ENCODE measurements at places on chromosomes 3 and 15.

- no peak for DNase-seq
These were observed at the start of gene TRH for GRCh38 chr3:129974564-129974832. TSS of gene TRH (plus strand) at chr3:129974720. CDS start at chr3:129975817, 1,097 bp downstream.

- no peak for DNase-seq
These were observed 739.2 kb upstream of the NR2F2 start for GRCh38 chr15:95591270-95591669.

- DNase-seq, result no peak
These were observed 186.5 kb downstream of the TUSC7 start for GRCh38 chr3:116896116-116896515.

- DNase-seq, result no peak
These were observed 58.0 kb downstream of the PLD1 start for GRCh38 chr3:171752329-171752728.

GRCh38 chr15:66894363-66894762 is 171.0 kb upstream of the SMAD3 start:
- DNase-seq, result no peak

- no peak for DNase-seq
These were observed 50.8 kb upstream of the GADL1 start for GRCh38 chr3:30945291-30945690.

- no peak for DNase-seq
These were observed 8.3 kb downstream of the CCDC13 start for GRCh38 chr3:42764561-42765295.

DNA sequence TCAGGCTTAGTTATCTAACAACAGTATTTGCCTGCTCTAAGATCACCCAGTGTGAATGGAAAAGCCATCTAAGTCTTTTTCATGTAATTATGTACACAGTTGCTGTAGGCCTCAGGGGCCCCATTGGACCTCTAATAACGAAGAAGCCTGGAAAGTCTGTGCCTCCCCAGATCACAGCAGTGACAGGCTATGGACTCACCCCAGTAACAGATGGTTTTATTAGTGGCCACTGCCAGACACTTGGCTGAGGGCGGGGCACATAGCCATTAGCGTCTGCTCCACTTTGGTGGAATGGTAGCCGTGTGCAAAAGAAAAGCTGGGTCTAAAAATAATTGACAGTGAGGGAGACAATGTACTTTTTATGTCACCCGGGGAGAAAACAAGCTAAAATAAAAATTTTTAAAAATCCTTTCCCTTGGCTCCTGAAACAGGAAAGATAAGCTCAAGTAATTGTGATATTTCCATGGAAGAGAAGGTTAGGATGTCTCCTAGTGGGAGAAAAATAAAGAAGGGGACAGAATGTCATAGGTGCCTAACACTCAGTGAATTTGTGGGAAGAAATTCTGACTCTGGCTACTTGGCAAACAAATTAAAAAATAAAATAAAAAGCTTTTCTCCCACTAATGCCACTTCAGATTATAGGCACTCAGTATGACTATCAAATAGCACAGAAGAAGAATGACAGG is 44.3 kb upstream of the ZNF385D start:
- DNase-seq, result no peak

DNA sequence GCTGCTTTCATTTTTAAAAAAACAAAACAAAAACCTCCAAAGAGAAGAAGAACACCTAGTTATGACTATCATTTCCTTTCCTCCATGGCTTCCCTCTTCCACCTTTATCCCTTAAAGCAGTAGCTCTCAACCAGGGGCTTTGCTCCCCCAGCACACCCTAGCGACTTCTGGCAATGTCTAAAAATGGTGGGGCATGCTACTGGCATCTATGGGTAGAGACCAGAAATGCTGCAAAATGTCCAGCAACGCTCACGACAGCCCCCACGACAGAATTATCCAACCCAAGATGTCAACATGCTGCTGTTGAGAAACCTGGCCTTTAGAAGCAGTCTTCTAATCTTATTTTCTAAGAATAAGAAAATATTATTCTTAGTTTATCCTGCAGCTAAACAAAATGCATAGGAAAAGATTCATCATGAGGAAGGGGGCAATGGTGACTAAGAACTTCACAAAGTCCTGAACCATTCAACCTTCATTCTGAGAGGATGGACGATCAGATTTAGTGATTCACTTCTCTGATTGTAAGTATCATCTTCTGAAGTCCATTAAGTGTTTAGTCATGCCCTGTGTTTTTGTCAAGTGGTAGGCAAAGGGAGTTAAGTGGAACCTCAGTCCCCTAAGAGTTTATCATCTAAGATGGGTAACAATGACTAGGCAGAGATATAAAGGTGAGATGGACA is 81.7 kb downstream of the CCNL1 start:
- DNase-seq, result no peak

DNA sequence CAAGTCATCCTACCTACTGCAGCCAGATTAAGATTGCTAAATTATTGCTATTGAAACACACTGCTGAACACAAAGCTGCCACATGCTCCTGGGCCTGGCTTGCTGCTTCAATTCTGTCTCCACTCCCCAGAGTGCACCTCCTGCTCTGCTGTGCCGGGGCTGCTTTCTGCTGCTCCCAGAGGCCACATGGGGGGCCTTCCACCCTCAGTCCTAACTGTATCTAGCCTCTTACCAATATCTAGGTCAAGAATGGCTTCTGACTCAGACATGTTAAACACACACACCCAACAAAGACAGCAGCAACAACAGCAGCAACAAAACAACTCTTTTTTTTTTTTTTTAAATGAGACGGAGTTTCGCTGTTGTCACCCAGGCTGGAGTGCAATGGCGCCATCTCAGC is 33.0 kb downstream of the MYZAP start:
- no peak for DNase-seq

DNA sequence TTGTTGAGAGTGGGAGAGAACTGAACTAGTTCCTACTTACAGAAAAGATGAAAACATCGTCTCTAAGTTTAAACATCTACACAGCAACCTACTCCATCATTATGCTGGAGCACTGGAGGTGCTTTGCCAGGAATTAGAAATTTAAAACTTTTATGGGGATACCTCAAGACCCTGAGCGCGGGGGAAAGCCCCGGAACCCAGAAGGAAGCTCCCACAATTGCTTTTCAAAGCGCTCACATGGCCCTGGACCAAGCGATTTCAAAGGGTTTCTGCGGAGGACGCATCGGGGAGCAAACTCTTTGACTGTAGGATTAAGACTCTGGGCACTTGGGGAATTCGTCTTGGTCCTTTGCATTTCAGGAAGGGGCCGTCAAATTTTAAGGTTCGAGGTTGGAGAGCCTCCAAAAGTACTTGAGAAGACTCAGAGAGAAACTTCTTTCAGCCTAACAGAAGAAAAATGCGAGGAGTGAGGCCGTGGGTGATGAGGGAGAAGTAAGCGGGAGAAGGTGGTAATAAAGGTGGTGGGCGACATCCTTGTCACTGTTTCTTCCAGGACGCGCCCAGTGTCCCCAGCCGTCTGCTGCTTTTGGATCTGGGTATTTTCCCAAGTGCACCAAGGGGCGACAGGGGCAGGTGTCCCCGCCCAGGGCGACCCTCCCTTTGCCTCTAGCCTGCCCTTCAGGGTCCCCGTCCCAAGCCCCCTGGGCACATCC is 591 bp downstream of the PROK2 start:
- DNase-seq, result no peak

GRCh38 chr15:75036212-75036616 is 12.8 kb downstream of the PPCDC start:
- no peak for DNase-seq

GRCh38 chr15:73677146-73677607 is 7.0 kb upstream of the CD276 start:
- DNase-seq, result peak; percentile 14

DNA sequence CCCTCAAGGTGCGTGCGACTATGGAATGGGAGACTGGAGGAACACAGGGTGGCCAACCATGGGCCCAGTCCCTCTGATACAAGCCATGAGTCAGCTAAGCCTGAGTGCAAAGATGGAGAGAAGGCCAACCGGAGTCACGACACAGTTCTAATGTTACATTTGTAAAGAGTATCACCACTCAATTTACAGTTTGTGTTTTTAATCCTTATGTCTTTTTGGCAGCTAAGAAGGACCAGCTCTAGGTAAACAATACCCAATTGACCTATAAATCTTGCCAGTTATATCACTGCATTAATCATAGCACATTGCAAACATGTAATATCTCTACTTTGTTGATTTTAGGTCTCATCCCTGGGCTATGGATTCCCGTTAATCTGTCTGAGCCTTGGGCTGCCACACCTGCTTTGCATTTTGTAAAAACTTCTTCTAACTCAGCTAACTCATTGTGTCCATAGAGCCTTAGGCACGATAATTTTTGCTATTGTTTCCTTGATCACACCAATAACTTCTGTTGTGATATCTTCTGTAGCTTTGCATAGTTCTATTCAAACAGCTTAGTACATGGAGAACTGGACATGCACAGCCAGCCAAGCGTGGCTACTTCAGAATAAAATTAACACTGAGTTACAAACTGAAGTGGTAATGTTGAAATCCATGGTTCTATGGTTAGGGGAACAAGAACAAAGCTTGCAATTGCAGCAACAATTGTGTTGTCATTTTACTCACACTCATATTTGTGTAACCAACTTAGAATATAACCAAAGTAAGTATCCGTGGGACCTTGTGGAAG is 50.3 kb downstream of the LSM3 start:
- DNase-seq, result no peak

GRCh38 chr3:156819842-156820691 is 6.1 kb upstream of the LEKR1 start:
- DNase-seq, result no peak

GRCh38 chr3:35422836-35423601 is 216.3 kb upstream of the ARPP21 start:
- DNase-seq, result no peak

- DNase-seq, result peak; percentile 47
These were observed 48.9 kb downstream of the CYP11A1 start for GRCh38 chr15:74318376-74319137.

DNA sequence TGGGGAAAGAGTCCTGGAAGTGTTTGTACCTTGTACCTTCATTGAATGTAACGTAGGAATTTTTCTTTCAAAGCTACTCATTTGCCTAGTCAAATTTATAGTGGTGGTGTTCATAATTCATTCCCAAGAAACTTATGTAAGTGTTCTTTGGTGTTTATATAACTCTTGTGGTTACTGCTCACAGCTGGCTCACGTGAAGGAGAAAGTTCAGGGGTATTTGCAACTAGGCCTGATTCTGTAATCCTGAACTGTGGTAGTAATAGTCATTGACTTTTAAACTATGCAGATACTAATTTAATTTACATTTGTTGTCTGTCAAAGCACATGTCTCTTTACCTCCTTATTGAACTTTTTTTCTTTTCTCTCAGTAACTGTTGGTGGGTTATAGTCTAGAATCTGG is 50.5 kb upstream of the TEX264 start:
- DNase-seq, result no peak

GRCh38 chr15:92438471-92438870 is 44.8 kb downstream of the ST8SIA2 start:
- no peak for DNase-seq

- DNase-seq, result no peak
These were observed 1.4 kb downstream of the MAPK6 start for GRCh38 chr15:52020221-52021085.

DNA sequence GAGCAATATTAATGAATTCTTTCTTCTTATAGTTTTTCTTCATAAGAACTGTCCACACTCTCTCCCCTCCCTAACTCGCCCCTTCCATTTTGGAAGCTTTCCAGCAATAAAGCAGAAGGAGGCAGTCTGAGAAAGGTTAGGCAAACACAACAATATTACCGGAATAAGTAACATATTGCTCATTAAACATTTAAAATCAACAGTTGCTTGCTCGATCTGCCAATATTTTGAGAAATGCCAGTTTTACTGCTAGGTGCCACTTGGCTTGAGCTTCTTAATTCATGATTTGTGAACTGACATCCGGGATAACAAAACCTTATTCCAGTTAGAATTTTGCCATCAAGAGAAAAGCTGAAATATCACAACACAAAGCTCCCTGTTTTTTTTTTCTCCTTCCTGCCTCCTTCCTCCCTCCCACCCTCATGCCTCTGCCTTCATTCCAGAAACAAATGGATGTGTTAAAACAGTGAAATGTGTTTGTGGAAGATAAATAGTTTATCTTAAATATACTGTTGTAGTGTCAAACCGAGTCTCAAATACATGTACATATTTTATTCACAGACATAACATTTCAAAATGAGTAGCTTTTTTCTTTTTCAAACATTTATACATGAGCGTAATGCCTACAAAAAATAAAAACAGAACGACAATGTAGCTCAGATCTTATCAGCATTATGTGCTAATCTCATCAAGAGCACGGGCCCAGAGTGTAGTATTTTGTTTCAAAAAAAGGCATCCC is 253.7 kb downstream of the GAP43 start:
- peak; percentile 7 for DNase-seq

GRCh38 chr3:10309736-10310135 is 11.2 kb downstream of the SEC13 start:
- DNase-seq, result no peak

DNA sequence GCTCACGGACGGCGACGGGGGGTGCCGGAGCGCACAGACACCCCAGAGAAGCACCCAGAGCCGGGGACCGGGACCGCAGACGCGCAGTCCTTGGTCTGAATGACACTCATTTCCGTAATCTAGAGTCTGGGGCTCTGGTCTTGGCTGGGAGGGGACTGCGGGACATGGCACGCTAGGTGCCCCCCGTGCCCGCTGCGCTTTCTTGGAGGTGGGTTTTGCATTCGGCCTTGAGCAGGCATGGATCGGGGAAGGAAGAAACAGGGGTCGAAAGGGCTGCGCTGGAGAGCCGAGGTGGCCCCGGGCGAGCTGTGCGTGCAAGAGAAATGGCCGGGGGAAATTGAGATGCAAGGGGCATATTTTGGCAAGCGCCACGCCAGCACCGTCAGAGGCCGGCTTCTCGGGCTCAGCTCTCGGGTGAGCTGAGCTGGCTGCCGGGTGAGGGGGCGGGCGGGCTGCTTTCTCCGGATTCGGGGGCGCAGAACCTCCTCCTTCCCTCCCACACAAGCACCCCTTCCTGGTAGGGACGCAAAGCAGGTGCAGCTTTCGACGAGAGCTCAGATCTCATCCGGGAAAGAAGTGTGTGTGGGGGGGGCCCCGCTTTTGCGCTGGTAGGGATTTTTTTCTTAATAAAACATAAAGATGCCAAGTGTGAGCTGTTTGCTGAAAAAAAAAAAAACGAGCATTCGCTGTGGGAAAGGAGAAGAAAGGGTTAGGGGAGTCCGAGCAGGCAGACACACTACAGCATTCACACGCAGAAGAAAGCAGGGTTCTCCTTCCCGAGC is 963 bp upstream of the NTRK3 start:
- DNase-seq, result no peak

DNA sequence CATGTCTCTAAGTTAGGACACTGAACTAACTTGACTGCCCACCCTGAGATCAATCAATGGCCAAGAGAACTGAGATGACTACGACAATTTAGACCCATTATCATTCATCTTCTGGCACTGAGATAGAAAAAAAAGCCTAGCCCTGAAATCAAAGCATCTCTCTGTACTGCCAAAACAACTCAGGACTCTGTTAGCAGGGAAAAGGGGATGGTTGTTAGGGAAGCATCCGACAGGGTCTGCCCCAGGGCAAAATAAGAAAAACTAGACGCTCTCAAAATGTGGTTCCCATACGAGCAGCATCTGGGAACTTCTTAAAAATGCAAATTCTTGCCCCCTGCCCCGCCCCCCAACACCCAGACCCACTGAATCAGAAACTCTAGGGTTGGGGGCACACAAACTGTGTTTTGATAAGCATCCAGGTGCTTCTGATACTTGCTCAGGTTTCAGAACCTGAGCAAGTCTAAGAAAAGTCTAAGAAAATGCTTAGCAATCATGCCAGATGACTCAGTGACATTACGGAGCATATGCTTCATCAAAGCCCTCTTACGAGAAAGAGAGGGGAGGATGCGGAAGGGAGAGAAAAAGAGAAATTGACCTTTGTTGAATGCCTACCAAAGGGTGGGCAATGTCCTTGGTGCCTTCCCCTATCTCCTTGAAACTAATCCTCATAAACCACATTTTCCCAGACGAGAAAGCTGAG is 172.8 kb upstream of the HES1 start:
- no peak for DNase-seq
